NCI-H1092 treated with DMSO at 0.1 percent for 48 hours (cell line): ENCODE measurements at places on chromosomes 5 and 9.

GRCh38 chr9:78314953-78315870 lies 18.3 kb downstream of the PSAT1 start:
- DNase-seq: no peak

GRCh38 chr9:95516734-95517558 lies at the start of gene PTCH1:
Gene PTCH1, minus strand, starts transcription at chr9:95516971.
- no peak for DNase-seq

GRCh38 chr5:20572614-20573013 lies 584.6 kb upstream of the CDH18 start:
- no peak for DNase-seq

GRCh38 chr5:110815916-110816605 lies 77.3 kb downstream of the SLC25A46 start:
- DNase-seq: no peak

DNA sequence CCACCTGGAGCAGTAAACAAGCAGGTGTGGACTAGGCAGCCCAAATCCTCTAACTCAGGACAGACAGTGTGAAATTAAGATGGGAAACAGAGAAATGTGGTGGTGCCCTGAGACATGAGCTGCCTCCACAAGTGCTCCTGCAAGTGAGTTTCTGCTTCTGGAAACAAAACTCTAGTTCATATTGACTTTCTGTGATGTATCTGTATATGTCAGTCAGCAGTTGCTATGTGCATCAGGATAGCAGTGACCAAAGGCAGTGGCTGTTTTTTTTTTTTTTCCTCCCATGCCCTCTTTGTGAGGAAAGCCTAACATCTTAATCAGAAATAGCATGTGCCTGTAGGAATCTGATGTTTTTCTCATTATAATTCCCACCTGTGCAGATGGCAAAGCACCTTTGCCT lies 318.4 kb upstream of the SEMA6A start:
- DNase-seq: no peak

DNA sequence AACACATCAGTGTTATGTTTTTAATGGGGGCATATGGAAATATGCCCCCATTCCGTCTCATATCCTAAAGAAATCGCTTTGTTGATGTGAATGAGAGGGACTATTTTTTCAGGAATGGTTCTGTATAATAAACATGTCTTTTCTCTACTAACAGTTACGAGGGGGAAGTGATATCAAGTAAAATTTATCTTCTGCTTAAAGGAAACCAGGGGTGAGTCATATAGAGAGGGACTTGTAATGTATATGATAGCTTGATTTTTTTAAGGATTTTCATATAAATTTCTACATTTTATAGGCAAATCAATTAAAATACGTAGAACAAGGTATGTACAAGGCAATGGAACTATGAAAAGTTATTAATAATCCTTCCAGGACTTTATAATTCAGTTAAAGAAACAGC lies 207.1 kb downstream of the SEMA5A start:
- DNase-seq: no peak

GRCh38 chr5:178277866-178278265 lies 45.3 kb upstream of the PHYKPL start:
- no peak for DNase-seq

GRCh38 chr5:136242136-136242535 lies 49.2 kb upstream of the SMIM32 start:
- no peak for DNase-seq
